ENCODE measurements at places on chromosomes 3 and 15.

GRCh38 chr15:55824857-55825613 lies 82.1 kb upstream of the PRTG start:
- ATAC-seq, result no peak

GRCh38 chr15:80611543-80612080 lies 83.5 kb upstream of the ABHD17C start:
- no peak for ATAC-seq

DNA sequence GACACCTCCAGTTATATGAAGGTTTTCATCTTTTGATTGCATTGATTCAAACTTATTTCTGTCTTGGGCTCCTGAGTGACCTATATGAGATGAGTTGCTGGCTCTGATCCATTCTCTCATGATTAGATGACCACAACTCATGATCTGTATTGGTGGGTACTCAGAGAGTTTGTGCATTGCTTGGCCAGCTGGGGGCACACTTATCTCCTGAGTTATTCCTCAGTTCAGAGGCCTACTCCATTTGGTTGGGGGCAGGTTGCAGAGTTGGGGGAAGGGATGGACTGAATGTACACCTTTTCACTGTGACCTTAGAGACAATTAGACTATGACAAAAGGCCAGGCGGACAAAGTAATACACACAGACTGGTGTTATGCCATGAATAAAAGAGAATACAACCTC lies 166.2 kb upstream of the SEMA6D start:
- no peak for ATAC-seq

DNA sequence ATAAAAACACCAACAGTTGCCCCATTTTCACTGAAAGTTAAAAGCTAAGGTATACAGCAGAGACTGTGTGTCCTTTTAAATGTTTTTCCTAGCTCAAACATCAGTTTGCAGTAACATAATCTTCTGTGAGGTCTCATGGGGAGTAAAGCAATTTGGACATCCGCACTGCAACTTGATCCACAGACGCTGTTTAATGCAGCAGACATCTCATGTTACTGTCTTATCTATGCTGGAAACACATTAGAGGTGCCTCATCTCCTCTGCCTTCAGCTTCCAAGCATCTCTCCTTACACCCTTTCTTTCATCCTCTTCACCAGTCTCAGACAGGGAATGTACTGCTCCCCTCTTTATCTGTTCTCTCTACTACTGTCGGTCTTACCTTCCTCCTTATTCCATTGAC lies 53.7 kb upstream of the ATP11B start:
- ATAC-seq, result no peak

DNA sequence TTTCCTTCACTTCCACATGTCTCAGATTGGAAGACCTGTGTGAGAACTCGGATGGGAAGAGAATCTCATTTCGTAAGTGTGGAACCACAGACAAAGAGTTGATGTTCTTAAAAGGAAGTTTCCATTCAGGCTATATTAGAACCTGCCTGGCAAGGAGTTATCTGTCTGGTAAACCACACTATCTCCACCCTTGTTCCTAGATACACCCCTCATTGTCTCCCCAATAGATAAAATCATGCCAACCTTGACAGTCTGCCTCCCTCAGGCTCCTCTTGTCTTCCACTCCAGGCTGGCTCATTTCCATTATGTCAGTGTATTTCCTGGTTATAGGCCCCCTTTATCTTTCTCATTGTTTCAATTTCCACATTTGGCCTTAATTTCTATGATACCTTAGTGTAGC lies 89.2 kb downstream of the TMEM108 start:
- ATAC-seq, result no peak

DNA sequence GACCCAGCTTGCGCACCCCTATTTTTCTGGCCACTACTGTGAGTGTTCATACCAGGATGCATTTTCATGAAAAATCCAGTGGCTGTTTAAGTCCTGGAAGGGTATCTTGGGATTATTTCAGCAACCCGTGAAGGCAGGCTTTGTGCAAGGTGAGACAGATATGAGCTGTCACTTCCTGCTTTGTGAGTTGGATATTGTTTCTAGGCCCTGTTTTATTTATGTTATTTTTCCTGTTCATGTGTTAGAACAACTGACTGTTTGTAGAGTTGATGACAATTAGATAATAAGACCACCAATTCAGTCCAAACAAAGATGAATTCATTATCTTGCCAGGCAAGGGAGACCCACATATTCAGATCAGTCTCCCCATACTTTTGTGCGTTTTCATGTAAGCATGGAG lies 42.5 kb downstream of the ZBTB38 start:
- ATAC-seq, result peak; percentile 15

DNA sequence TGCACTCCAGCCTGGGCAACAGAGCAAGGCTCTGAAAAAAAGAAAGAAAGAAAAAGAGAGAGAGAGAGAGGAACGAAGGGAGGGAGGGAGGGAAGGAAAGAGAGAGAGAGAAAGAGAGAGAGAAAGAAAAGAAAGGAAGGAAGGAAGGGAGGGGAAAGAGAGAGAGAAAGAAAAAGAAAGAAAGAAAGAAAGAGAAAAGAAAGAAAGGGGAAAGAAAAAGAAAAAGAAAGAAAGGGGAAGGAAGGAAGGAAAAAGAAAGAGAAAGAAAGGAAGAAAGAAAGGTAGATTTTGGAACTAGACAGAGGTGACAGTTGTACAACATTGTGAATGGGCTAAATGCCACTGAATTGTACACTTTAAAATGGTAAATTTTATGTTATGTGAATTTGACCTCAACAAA lies 5.3 kb upstream of the SRGAP3 start:
- no peak for ATAC-seq

DNA sequence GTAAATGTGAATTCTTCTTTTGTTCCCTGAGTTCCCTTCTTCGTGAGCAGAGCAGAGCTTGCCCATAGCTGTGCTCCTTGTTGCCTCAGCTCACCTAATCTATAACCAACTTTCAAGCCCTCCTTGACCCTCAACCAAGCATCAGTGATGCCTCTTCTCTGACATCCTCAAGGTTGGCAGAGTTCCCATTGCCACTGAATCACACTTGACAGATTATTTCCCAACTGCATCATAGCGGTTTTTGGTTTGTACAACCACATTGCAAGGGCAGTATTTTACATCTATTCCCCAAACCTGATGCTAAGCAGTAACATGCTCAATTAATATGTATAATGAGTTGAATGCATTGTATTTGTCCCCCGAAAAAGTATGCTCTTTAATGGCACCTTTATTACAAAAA lies 133.0 kb upstream of the SNTN start:
- no peak for ATAC-seq

DNA sequence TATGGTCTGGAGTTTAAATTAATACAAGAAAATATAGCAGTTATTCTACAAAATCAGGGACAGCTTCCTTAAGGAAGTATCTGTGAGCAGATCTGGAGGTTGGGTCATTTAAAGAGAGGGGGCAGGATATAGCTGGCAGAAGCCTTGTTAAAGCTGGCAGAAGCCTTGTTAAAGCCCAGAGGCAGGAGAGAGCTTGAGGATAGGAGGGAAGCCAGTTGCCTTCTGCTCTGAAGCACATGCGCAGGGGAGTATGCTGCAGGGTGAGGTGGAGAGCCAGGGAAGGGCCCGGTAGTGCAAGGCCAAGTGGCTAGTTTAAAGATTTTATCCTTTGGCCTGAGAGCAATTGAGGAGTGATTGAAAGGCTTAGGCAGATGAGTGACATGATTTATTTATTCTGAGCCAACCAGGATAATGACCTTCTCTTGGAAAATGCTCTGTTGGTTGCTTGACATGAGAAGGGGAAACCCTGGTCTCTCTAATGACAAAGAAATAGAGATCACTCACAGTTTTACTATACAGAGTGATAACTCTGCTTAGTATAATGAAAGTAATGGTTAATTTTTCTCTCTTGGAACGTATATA lies 3.9 kb downstream of the EAF1 start:
- no peak for ATAC-seq

GRCh38 chr15:75025107-75025506 lies 1.7 kb downstream of the PPCDC start:
- no peak for ATAC-seq

DNA sequence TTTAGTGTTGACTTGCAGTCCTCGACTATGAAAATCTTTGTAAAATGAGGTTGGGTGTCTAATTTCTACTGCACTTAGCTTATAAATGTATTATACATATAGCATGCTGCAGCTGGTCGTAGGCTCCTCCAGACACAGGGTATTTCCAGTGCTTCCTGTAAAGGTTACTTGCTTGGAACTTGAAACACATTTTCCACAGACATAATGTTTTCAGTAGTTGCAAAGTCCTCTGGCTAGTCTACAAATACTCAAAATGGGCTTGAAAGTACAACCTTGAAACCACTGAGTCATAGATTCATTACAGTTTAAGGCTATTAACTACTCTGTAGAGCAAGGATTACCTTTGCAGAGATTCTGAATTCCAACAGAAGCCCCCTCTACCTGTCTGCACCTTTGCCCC lies 464.1 kb downstream of the RAP2B start:
- ATAC-seq, result no peak

Data from esophagus mucosa (tissue), 1 donor.